ENCODE measurements at places on chromosomes 12 and 14.

GRCh38 chr12:14950982-14951746 is 10.2 kb downstream of the ARHGDIB start:
- no peak for DNase-seq

DNA sequence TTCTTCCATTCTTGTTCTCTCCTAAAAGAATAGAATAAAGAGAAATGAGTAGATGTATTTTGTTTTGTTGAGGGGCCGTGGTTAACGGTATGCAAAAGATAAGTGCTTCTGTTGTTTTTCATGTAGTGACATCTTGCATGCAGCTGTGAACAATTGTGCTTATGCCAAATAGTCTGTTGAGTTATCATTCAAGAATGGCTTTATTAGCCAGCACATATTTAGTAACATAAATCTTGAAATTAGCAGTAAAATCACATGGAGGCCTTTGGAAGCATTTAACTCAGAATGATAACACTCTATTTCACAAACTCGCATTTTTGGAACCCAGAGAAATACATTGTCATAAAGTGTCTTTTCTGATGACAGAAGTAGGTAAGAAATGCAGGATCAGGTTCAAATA is 1772.0 kb upstream of the FLRT2 start:
- DNase-seq = no peak

GRCh38 chr14:83828406-83828805 is 1701.5 kb upstream of the FLRT2 start:
- no peak for DNase-seq

GRCh38 chr14:65880507-65880906 is 468.0 kb downstream of the FUT8 start:
- no peak for DNase-seq

DNA sequence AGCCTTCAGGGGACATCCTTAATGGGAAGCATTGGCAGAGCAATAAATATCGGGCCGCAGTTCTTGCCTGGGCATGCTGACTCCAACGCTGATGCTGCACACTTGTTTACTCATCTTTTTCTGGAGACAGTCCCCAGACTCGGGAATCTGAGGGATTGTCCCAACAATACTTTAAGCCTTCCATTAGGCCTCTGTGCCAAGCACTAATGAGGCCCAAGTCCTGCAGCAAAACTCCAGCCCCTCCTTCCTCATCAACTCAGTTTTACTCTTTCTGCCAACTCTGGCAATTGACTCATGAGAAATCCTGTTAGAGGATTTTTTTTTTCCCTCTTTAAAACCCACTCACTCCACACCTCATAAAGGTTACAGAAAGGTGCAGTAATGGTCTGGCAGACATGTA is 233.4 kb upstream of the PELI2 start:
- DNase-seq = no peak

GRCh38 chr14:89493877-89494634 is 77.0 kb upstream of the FOXN3 start:
- no peak for DNase-seq

All from NCI-H2081 (cell line).